GM12892 (cell line): ENCODE measurements at places on chromosomes 12 and 14.

- no peak for DNase-seq
Measured at GRCh38 chr14:64891839-64892375, 12.2 kb upstream of the SPTB start.

DNA sequence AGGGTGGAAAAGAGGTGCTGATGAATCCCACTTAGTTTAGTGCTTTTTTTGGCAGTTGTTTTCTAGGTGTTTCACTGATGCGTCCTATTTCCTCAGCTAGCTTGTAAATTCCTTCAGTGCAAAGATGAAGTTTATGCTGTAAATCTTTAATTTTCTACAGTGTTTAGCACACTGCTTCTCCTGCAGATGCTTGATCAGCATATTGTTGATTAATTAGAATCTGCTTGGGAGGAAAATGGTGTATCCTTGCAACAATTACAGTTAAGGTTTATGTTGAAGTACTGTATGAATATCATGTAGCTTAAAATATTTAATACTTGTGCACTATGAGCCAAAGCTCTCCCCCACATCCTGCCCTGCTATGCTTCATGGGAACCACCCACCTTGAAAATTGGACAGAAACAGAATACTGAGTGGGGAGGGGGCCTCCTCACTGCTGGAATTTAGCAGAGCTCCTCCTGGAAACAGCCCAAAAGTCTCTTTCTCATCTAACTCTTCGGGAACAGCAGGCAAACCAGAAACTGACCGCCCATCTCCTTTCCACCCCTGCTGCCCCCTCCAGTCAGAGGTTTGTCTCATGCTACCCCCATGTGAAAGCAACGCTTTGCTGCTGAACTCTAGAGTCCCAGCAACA lies 20.3 kb upstream of the DHRS4 start:
- no peak for DNase-seq

DNA sequence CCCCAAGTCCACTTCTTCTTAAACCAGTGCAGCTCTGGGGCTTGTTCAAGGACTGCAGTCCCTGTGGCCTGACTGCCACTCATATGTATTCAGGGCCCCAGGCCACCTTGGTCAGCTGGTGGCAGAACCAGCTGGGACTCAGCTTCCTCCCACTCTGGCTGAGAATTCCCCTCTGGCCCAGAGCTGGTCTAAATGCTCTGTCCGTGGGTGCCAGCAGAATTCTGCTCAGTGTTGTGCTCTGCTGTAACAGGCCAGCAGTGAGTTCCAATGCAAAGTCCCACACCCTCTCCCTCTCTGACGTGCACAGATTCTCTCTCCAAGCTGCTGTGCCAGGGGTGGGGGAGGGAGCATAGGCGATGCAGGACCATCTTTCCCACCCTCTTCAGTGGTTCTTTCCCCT lies 210.4 kb upstream of the RGS6 start:
- DNase-seq, result no peak

DNA sequence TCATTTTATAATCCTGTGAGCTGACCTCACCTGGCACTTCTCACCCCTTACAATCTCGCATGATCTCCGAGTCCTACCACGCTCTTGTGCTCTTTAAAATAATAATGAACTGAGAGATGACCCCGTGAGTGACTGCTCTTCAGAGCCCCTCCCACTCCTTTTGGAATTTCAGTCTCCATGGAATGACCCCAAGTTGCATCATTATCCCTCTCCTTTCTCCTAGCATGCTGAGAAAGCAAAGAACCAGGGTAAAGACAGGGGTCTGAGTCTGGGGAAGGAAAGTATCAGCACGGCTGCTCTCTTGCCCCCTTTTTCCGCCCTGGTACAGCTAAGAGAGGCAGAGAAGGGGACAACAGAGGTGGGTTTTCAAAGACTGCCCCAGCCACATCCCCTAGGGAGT lies 178.3 kb upstream of the PLEKHA5 start:
- DNase-seq, result no peak

DNA sequence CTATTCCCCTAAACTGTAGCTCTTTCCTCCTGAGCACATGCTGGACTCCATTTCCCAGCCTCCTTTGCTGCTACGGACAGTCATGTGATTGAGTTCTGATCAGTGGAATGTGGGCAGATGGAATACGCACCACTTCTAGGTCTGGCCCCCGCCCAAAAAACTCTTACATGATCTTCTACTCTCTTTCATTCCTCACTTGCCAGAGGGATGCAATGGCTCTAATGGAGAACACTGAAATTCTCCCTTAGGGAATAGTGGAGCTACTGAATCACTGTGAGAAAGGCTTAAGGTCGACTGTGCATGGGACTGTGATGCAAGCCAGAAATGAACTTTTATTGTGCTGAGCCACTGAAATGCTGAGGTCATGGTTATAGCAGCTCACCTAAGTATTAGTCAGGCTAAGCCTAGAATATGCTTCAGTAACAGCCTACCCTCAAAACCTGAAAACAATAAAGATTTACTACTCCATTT lies 13.0 kb upstream of the TMED2 start:
- no peak for DNase-seq

GRCh38 chr12:50188875-50189575 lies 21.9 kb upstream of the CERS5 start:
- DNase-seq, result no peak

- DNase-seq, result no peak
Measured at GRCh38 chr14:64515053-64515452, 10.5 kb downstream of the ZBTB1 start.

DNA sequence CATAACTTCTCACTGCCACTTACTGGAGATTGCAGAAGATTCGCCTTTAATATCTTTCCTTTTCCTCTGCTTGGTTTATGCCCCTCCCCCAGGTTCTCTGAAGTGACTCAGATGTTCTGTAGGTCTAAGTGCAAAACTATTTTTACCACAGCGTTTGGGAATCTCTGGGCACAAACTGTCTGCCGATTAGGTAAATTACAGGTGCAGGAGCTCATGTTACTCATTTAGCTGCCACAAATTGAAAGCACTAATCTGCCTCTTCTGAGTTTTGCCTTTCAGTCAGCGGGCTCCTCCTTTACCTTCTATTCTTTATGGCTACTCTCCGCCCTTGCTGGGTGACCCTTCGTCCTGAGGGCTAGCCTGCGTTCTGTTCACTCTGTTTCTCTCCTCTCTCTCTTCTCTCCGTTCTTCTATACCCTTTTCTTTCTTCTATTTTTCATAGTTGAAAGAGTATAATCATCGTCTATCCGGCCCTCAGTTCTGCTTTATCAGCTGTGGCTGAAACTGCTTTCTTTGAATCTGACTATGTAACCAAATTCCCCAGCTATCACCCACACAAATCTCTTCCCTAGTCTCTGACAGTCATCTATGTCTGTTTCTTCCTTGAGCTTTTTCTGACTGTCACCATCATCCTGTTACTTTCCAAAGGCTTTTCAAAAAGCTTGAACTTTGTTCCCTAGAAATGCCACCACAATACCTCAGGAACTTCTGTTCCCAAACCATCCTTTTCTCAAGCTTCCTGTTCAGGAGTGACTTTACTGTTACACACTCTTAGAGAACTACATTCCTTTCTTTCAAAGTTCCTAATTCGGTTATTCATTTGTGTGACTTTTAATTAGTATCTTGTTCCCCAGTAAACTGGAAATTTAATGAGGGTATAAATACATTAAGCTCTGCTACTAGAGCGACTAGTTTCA lies 4.3 kb upstream of the MYF6 start:
- DNase-seq, result no peak

GRCh38 chr12:55742719-55743405 lies at the start of gene GDF11:
Gene GDF11 (plus strand): TSS chr12:55743122. CDS start chr12:55743317, 195 bp downstream.
- DNase-seq, result peak; percentile 65

DNA sequence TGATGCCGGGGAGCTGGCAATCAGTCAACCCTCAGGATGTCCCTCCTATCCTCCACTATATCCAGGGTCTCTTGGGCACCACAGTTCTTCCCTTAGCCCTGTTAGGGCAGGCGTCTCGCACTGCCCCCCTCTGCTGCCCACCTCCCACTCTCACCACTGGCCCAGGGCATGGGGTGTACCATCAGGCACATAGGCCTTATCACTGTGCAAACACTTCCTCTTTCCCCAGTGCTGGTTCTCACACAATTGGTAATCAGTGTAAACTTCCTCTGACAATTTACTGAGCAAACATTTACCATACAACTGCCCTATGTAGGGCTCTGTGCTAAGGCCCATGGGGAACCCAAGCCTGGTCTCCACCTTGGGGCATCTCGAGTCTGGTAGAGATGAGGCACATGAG lies 20.1 kb upstream of the TMED10 start:
- no peak for DNase-seq

DNA sequence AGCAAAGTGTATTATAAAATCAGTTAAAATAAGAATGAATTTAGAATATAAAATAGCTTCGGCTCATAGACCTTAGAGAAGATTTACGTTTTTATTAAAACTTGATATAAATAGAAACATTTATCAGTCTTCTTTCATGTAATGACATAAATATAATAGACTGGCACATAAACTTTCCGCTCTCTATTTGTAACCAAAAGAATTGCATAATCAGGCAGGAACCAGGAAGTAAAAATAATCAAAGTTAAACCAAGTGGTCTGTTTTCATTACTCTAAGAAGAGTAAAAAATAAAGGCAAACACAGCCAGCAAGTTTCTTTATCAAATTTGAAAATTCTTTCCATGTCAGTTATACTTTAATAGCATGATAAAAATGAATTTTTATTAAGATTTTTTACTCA lies 46.3 kb upstream of the ATP2A2 start:
- DNase-seq, result no peak

DNA sequence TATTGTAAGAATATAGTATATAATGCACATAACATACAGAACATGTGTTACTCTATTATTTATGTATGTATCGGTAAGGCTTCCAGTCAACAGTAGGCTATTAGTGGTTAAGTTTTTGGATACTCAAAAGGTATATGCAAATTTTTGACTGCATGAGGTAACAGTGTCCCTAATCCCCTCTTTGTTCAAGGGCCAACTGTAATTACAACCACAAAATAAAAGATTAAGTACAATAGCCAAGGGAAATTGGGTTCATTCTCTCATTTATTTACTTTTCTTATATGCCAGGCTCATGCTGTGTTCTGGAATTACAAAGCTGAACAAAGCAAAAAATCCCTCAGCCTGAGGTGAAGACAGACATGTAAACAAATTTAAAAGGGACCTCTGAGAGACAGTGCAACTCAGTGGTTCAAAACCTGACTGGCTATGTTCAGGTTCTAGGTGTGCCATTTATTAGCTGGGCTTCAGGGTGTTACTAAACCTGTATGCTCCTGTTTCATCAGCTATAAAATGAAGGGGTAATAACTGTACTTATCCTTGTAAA lies 43.4 kb upstream of the TSPAN8 start:
- DNase-seq, result no peak

GRCh38 chr12:89783359-89784060 lies 74.9 kb upstream of the ATP2B1 start:
- DNase-seq, result no peak

DNA sequence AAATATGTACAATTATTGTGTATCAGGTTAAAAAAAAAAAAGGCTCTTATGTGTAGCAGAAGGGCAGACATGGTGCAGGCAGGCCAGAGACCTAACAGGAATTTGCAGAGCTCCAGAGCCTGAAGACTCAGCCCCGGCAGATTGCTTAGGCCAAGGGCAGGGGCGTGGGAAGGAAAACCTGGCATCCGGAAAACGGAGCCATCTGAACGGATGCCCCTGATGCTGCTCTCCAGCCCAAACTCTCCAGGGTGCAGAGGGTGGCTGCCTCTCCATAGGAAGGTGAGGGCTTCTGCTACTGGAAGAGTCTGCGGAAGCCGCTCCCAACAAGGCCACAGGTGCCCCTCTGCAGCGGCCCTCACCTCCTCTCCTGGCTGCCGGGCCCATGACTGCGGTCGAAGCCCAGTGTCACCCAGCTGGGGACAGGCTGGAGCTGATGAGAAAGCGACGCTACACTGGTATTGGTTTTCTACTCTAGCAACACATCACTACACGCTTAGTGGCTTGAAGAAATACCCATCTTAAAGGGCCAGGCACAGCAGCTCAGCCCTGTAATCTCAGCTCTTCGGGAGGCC lies 19.4 kb downstream of the ACADS start:
- no peak for DNase-seq

GRCh38 chr12:47717443-47718193 lies 7.7 kb downstream of the ENDOU start:
- no peak for DNase-seq

GRCh38 chr14:23120541-23121251 lies 1.6 kb upstream of the CEBPE start:
- peak; percentile 83 for DNase-seq

DNA sequence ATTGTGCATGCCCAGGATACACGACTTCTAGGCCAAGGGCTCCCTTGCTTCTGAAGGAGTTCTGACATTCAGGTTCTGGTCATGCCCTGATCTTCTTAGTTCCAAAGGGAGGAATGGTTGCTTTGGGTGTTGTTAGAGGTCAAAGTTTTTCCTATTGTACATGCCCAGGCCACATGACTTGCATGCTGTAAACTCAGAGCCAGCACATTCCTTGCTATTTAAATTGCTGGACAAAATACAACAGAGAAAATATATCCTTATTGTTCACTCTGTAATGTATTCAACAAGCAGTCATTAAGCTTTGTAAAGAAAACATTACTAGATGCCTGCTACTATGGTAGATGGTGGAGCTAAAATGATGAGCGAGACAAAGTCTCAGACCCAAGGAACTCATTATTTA lies 71.2 kb upstream of the COCH start:
- no peak for DNase-seq

DNA sequence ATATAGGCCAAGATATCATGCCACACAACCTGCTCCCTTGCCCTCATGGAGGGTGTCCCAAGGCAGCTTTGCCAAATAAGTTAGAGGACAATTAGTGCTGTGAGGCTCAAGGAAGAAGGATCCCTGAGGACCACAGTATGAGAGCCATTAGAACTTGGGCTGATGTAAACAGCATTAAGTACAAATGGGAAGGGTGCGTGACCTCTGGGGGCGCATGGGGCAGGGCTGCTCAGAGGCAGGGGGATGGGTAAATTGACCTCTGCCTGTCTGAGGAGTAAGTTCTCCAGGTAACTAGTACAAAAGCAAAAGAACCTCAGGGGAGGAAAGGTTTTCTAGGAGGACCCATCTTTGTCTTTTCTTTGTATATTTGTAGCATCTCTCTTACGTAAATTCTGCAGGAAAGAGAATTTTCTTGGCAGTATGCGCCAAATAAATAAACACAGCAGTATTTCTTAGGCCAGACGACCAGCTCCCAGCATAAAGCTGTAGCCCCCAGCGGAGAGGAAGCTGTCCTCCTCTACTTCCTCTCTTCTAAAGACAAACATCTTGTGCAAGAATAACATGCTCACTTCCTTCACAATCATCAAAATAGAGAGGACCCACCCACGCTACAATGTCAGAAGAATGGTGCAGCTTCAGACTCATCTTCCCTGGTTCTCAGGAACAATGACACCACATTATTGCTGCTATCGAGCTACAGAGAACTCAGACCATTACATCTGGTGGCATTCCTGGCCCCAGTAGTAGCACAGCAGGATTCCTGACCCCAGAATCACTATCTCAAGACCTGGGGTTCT lies 16.4 kb upstream of the VWF start:
- no peak for DNase-seq

DNA sequence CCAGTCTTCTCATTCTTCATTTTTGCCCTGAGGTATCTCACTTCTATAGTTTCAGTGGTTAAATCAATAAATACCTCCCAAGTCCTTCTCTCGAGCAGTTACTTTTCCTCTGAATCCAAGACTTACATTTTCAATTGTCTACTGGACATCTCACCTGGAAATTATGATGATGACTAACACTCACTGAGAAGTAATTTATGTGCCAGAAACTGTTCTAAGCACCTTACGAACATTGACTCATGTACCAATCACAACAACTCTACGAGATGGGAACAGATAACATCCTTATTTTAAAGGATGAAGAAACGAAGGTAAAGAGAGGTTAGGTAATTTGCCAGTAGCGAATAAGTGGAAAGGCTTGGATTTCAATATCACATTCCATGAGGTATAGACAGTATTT lies 94.1 kb downstream of the EML5 start:
- no peak for DNase-seq
